ENCODE measurements at places on chromosomes 7 and 10.

DNA sequence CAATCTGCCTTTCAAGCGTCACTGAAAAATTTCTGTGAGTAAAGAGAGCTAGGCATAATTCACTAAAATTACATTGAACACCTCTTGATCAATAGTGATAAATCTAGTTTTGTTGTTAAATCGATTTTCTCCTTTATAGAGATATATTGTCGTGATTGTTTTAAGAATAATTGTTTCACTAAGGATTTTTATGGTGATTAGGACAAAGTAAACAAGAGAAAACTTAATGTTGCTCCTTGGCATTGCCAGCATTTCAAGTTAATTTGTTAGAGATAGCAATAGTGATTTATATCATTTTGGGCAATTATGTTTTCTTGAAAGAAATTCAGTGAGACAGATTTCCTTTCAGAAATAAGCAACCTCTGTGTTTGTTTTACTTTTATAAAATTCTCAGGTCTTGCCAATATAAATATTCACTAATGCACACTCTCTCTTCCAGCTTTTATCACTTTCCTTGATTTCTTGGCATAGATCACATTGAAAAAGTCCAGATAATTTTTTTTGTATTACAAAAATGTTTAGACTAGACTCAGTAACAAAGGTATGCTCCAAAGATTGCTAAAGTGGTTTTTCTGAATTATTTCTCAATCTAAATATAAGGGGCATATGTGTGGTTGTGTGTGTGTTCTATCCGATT, 538.7 kb downstream of the TFEC start:
- DNase-seq, result no peak

GRCh38 chr10:92832998-92833650, 15.2 kb upstream of the EXOC6 start:
- DNase-seq, result no peak

DNA sequence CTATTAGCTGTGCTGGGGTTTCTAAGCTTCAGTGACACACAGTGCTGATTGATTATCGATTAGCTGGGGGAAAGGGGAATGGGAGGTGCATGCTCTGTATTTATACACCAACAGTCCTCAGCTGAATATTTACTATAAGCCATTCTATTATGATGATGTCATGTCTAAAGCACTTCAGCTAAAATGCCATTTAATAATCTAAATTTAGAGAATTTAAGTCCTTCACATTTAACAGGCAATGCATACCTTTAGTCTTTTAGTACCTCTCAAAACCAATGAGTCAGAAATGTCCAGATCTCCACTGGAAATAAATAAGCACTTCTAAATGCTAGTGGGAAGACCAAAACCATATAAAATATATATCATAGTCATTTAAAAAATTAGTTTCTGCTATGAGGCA, 24.6 kb downstream of the RPP38 start:
- DNase-seq, result no peak

GRCh38 chr7:129926618-129927017, 26.1 kb downstream of the UBE2H start:
- no peak for DNase-seq

- DNase-seq, result no peak
Measured at GRCh38 chr10:133388973-133389818, 4.8 kb upstream of the MTG1 start.

DNA sequence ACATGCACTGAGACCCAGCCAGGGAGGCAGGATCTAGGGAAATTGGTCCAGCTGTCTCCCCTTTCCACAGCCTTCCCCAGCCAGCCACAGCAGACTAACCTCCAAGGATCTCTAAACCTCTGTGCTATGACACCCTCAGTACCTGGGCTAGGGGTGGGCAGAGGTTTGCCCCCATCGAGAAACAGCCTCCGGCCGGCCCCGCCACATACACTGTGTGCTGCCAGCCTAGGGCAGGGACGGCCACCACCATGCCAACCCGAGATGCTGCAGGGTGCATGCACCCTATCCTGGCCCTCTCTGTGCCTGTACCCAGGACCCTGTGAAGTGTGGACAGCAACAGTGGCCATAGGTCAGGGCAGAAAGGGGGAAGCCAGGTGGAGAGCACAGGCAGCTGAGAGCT, 58.1 kb downstream of the PARP12 start:
- no peak for DNase-seq

DNA sequence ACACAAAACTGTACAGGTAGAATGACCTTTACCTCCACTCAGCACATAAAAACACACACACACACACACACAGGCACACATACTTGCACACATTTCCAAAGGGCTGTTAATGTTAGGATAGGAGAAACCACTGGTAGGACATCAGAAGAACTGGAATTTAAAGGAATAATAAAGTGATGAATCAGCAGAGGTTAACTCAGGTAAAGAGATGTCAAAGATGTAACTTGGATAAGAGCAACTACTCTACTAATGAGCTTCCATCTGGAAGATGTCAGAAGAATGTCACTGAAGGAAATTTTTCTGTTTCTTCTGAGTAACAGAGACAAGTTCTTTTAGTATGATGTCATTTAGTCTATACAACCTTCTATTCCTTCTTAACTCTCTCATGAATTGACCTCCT, 26.4 kb upstream of the GPR37 start:
- DNase-seq, result no peak

DNA sequence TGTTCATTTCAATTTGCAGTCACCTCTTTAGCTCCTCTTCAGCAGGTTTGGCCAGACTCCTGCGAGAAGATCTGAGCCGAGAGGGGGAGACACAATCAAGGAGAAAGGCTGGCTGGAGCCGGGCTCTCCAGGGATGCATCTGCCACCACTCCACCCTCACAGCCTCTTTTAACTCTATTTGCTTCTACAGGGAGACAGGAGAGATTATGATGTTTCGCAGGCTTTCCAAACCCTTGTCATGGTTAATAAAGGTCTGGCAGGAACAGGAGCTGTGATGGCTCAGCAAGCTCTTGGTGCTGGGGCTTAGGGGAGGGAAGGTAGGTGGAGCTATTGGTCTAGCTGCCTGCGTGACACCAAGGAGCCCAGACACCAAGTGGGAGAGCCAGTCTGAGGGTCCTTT, 448.1 kb upstream of the PODXL start:
- no peak for DNase-seq

Data from GOT3 (cell line).